ENCODE measurements at places on chromosomes 6 and 20. TPM values are rescaled to one million over a fixed set of nuclear protein-coding genes. Genes with fewer than 3 reads are reported as not detected.

The SLC17A1 gene
- not detected for total RNA-seq

The FNDC11 gene
- total RNA-seq, result 0.25 TPM

The GPR63 gene
- 0.27 TPM for total RNA-seq

The SOX4 gene
- total RNA-seq, result 12.4 TPM

The CLVS2 gene
- total RNA-seq, result not detected

The ERVFRD-1 gene
- not detected for total RNA-seq

The BPIFB1 gene
- total RNA-seq, result not detected

The LGSN gene
- not detected for total RNA-seq

The CAGE1 gene
- total RNA-seq, result 0.33 TPM

The COX4I2 gene
- not detected for total RNA-seq

The SLC22A16 gene
- not detected for total RNA-seq

The TEAD3 gene
- 4.6 TPM for total RNA-seq

The NOTCH4 gene
- total RNA-seq, result 1.1 TPM

The BANF2 gene
- total RNA-seq, result not detected
